ENCODE measurements at places on chromosomes 6 and 20.
A peak's percentile ranks its signal among the peaks of the same experiment; 100 is the strongest.

- no peak for DNase-seq
Measured at GRCh38 chr6:41527721-41528408, 18.3 kb upstream of the FOXP4 start.

GRCh38 chr6:127397729-127398630, 54.6 kb upstream of the ECHDC1 start:
- no peak for DNase-seq

DNA sequence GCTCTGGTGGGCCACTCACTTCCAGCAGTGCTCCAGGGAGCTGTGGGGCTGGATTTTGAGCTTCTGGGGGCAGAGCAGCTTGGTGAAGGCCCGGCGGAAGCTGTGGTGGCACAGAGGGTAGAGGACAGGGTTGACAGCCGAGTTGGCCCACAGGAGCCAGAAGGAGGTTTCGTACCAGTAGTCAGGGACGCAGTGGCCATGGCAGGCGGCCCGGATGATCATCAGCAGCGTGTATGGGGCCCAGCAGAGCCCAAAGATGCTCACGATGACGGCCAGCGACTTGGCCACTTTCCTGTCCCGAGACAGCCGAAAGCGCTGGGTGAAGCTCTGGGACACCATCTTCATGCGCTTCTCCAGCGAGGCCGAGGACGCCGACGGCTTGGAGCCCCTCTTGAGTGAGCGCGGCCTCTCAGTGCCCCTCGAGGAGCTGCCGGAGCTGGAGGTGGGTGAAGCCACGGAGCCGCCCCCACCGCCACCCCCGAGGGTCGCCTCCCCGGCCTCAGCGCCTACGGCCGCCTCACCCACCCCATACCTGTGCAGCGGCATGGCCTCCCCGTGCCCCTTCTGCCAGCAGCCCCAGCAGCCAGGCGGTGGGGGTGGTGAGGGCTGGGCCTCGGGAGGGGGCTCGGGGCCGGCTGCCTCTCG, 4.0 kb downstream of the HRH3 start:
- DNase-seq = no peak

DNA sequence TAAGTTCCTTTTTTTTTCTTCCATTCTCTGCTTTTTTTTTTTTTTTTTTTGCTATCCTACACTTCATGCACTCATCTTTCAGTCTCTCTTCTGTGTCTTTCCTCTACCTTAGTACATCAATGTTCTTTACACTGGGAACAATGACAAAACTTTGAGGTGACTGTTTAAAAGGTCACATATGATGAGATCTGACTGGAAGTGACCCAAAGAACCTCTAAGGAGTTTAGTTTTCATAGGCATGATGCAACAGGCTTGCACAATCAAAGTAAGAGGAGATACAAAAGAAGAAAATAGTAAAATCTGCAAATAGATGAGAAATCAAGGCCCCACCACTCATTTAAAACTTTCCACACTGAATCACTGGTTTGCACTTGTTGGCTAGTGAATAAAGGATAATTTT, 840.8 kb downstream of the TBC1D32 start:
- DNase-seq = no peak

- DNase-seq = no peak
Measured at GRCh38 chr20:36866681-36867495, 9.1 kb upstream of the TLDC2 start.

- DNase-seq = no peak
Measured at GRCh38 chr6:11535801-11536230, 1.7 kb upstream of the TMEM170B start.

DNA sequence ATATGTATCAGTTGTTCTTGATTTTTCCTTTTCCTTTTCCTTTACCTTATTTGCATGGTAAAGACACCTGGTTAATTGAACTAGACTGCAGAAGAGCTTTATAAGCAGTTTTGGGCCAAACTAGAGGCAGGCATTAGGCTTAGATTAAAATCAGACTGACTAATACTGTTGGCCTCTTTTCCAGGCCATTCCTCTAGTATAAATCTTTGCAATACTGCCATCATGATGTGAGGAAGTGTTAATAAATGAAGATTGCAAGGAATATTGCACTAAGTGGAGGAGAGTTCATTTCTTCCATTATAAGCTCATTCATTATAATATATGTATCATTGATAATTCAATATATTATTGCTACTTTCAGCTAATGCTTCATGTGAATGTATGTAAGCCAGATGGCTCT, 163.8 kb downstream of the MMUT start:
- DNase-seq = no peak

DNA sequence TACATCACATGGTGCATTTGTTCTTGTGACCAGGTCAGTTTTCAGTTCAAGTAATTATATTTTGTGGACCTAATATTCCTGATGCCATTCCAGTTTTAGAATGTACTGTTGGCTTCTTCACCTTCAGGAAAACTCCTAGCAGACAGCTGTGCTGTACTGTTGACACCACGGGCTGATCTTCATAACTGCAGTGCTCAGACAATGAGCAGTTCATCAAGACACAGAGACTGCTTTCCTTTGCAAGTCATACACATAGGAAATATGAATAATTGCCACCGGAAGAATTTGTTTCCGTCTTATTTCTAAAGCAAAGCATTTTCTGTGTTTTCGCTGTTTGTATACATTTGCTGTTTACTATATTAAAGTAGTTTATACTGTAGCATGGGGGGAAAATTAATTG, 89.8 kb downstream of the C6orf118 start:
- DNase-seq = no peak

DNA sequence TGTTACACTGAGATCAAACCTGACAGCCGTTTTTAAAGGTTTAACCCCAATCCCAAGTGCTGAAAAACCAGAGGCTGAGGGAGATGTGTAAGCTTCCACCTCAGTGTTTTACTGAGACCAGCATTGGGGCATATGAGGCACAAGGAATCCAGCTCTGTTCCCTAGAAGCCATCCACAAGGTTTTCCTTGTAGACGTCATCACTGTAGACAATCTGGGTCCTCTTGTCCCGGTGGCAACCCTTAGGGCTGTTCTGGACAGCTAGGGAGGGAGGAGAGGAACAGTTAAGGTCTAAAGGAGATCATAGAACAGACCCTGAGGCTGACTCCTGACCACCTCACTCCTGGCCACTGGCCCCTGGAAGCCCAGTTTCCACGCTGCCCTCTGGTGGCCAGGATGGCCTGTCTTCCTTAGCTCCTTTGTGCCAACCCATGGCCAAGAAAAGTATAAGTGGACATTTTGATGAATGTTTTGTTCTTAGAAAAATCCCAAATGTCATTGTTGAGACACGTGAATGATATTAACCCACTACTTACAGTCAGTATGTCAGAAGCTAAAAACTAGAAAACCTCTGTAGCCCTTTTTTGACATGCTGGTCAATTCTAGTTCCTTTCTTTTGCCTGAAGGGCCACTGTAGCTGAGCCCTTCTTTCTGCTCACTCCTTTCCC, 6.4 kb downstream of the CFB start:
- DNase-seq = peak; percentile 45
